ENCODE measurements at places on chromosomes 2 and 18.
A peak's percentile ranks its signal among the peaks of the same experiment; 100 is the strongest.

DNA sequence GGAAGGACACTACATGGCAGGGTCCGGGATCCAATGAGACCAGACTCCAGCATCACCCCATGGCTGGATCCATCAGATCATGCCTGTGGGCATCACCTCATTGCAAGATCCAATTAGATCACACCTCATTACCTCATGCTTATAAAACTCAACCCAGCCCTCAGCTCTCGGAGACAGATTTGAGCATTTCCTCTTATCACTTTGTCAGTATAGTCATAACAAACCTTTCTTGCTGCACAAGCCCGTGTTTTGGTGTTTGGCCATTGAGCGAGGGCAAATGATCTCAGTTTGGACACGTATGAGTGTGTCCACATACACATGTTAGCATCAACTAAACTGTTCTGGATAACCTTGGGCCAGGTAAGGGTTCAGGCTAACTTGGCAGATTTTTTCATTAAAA lies 58.8 kb downstream of the CCDC195 start:
- DNase-seq, result no peak

GRCh38 chr2:180840641-180841040 lies 139.8 kb upstream of the UBE2E3 start:
- no peak for DNase-seq

- DNase-seq, result no peak
These were observed 15.2 kb downstream of the NPAS2 start for GRCh38 chr2:100835006-100835659.

DNA sequence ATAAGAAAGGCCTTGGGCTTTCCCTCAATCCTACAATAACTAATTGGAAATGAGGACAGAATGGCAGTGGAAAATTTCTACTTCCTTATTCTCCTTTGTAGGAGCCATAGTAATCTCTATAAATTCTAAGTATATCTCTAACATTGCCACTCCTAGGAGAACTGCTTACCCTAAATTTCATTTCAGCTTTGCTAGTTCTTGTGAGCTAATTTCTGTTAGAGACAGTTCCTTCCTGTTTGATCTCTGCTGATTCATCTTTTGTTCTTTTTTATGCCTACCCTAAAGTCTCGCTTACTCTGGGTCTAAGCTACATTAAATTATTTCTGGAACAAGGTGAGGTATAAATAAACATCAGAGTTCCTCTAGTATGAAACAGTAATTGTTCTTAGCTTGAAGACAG lies 25.7 kb downstream of the ABHD3 start:
- DNase-seq, result no peak

DNA sequence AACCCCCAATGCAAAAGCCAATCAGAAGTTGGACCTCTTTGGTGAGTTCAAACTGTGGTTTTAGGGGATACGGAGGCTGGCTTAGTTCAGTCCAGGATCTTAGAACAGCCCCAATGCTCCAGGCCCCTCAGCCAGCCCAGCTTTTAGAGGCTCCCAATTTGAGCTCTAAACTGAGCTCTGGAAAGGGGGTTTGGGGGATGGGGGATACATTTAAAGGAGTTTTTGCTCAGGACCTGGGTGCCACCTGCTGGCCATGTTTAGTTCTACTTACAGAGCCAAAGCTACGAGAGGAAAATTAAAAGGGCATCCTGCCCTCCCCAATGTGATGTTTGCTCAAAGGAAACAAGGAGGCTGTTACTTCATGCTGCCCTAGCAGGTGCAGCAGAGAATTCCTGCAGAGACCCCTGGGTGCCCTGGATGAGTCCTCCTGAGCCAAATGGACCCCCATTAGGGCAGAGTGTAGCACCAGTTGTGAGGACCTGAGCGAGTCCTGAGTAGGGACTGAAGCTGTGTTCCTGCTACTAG lies 15.9 kb upstream of the TMEM214 start:
- peak; percentile 36 for DNase-seq

DNA sequence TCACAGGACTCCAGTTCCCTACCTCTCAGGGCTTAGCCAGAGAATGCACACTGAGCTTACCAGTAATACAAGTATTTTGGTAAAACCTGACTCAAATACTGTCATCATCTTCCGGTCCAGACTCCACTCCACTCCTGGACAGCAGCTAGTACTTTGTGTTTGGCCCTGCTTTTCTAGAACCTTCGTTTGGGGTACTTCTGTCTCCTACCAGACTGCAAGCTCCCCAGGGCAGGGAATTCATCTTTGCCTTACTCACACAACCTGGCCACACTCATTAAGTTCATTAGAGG lies 108.9 kb upstream of the CDC42EP3 start:
- no peak for DNase-seq

GRCh38 chr2:63058921-63059792 lies 8.5 kb downstream of the OTX1 start:
- no peak for DNase-seq

DNA sequence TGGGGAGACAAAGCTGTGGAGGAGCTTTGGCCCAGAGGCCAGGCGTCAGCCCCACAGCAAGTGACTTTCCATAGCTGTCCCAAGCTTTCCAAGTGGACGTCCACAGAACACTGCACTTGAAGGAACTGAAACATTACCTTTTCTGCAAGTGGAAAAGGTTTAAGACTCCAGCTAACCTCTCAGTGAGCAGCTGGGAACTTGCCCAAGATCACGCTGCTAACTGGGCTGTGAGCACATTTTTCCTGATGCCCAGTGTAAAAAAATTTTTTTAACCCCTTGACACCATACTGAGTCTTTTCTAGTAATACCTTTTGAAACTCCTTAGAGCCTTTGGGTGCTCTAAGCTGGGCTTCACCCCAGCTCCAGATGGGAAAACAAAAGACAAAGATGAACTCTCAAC lies 256.7 kb downstream of the HAUS1 start:
- no peak for DNase-seq

DNA sequence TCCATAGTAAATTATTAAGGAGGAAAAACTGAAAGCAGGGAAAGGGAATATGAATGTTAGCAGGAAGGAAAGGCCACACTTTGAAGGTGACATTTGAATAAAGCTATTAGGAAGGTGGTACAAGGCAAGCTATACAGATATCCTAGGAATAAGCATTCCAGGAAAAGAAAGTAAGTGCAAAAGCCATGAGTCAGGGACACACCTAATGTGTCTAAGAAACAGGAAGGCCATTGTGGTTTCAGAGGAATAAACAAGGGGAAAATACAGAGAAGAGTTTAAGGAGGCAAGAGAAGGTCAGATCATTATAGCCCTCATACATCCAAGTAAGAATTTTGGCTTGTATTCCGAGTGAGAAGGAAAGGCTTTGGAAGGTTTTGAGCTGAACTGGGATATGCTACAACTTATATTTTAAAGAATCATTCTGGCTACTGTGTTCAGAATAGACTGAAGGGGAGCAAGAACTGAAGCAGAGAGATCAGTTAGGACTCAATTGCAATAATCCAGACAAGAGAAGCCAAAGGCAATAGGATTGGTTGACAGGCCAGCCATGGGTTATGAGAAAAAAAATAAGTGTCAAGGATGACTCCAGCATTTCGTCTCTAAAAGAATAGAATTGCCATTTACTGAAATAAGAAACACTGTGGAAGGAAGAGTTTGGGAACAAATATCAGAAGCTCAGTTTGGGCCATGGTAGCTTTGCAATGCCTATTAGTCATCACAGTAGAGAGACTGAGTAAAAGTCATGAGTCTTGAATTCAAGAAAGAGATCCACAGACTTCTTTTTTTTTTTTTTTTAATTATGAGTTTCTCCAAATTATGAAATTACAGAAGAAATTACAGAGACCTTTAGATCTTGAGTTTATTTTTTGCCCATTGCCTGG lies 11.3 kb downstream of the RAD51AP2 start:
- DNase-seq, result no peak

GRCh38 chr2:189276277-189276676 lies 96.7 kb upstream of the COL5A2 start:
- peak; percentile 98 for DNase-seq

GRCh38 chr2:46294176-46294836 lies 2.9 kb upstream of the EPAS1 start:
- DNase-seq, result no peak

DNA sequence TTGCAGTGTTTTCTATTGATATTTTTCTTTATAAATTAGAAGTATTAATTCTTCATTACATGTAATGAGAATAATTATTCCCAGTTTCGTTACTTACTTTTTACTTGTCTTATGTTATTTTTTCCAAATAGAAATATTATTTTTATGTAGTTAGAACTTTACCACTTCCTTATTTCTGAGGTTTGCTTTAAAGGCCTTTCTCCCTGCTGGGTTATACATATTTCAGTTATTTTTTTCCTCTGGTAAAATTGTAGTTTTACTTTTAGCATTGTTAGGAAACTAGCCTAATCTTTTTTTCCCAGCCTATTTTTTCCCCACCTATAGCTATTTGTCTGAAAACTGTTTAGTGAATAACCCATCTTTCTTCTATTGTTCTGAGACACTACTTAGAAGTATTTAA lies 17.1 kb downstream of the RNF144A start:
- DNase-seq, result no peak

GRCh38 chr2:14930441-14930840 lies 297.9 kb downstream of the LRATD1 start:
- DNase-seq, result no peak

DNA sequence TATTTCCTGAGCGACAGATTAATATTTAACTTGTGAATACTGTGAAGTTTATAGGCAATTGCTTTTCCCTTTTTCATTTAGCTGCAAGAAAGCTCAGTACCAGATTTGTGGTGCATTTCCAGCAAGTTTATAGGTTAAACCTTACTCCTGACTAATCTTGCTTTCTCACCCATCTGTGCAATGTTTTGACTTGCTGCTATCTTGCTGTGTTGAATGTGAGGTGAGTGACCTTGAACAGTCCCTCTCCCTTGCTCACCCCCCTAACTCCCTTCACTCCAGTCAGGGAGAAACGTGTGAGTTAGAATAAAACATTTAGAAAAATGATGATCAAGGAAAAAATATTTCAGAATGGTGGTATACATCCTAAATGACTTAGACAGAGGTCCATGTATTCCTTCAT lies 39.8 kb upstream of the PARD3B start:
- DNase-seq, result no peak

DNA sequence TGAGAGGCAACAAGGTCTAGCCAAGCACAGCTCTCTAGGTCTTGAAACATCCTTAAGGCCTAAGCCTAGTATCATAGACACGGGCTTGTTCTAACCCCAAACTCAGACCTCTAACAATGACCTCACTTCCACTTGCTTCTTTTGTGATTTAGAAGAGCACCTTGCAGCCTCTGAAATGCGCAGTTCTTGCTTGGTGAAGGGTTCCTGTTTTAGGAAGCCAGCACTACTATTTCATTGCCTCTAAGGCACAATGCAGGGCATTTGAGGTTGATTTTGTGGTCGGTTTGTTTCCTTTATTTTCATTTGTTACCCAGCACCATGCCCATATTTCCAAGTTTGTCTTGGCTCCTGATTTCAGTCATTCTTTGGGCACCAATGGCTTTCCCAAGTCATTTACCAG lies 117.0 kb upstream of the CYP1B1 start:
- no peak for DNase-seq

- DNase-seq, result no peak
These were observed 134.8 kb downstream of the ADCYAP1 start for GRCh38 chr18:1039421-1039820.

GRCh38 chr2:132403146-132403545 lies 13.5 kb upstream of the GPR39 start:
- DNase-seq, result no peak

DNA sequence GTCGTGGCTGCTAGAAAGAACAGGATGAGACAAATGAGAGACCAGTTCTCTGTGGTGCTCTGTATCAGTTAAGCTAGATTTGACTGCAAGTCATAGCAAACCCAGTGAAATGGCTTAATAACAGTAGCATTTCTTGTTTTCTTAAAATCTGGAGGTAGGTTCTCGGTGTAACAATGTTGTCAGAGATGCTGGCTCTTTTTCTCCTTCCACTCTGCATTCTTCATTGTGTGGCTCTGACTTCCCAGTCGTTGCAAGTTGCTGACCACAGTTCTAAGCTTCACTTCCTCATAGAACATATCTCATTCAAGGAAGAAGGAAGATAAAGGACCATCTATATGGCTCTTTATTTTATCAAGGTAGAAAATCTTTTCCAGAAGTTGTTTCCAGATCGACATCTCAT lies 7.9 kb upstream of the CKAP2L start:
- DNase-seq, result no peak

DNA sequence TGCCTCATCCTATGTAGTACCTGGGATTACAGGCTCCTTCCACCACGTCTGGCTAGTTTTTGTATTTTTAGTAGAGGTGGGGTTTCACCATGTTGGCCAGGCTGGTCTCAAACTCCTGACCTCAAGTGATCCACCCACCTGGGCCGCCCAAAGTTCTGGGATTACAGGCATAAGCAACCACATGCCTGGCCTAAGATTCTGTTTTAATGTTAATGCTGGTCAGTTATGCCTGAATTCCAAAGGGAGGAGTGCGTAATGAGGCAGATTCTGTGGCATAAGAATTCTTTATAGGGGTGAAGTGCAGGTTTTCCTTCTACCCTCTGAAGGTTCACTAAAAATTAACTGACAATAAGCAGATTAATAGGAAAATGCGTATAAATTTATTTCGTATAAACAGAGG lies 1343.8 kb upstream of the LRRTM1 start:
- DNase-seq, result no peak

All from fibroblast of skin of left biceps (primary cell).